Heart left ventricle (tissue), 16 donors: ENCODE measurements at places on chromosomes 12 and 14. TPM values are rescaled to one million over a fixed set of nuclear protein-coding genes. Genes with fewer than 3 reads are reported as not detected.

The HOXC12 gene
- total RNA-seq: not detected

GRCh38 chr12:24297516-24297915 lies 348.0 kb upstream of the SOX5 start:
- no peak overlapping the region for H3K4me3 ChIP-seq
- H3K4me1 ChIP-seq: no peaks in the 10 kb centered on the region
- no peak for DNase-seq
- no peaks in the 10 kb centered on the region for H3K27me3 ChIP-seq
- no peak overlapping the region for H3K27ac ChIP-seq

DNA sequence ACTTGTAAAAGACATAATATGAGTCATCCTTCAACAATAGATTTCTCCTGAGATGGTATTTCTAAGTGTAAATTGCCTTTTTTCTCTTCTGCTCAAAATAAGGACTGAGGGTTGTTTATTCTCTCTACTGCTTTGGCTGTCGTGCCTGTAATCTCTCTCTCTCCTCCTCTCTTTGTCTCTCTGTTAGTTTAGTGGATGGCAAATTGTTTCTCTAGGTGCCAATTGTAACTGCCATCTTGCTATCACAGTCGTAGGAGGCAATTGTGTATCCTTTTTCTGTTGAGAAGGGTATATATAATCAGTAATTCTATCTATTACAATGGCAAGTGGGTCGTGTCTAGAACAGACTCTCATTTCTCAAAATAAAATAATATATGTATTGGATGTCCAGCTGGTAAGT lies 545.0 kb upstream of the FBXO33 start:
- no peaks in the 10 kb centered on the region for H3K27me3 ChIP-seq
- no peak overlapping the region for H3K4me3 ChIP-seq
- DNase-seq: no peak
- no peaks in the 10 kb centered on the region for H3K4me1 ChIP-seq
- H3K27ac ChIP-seq: no peak overlapping the region

The PRR4 gene
- total RNA-seq: 1.1 TPM

DNA sequence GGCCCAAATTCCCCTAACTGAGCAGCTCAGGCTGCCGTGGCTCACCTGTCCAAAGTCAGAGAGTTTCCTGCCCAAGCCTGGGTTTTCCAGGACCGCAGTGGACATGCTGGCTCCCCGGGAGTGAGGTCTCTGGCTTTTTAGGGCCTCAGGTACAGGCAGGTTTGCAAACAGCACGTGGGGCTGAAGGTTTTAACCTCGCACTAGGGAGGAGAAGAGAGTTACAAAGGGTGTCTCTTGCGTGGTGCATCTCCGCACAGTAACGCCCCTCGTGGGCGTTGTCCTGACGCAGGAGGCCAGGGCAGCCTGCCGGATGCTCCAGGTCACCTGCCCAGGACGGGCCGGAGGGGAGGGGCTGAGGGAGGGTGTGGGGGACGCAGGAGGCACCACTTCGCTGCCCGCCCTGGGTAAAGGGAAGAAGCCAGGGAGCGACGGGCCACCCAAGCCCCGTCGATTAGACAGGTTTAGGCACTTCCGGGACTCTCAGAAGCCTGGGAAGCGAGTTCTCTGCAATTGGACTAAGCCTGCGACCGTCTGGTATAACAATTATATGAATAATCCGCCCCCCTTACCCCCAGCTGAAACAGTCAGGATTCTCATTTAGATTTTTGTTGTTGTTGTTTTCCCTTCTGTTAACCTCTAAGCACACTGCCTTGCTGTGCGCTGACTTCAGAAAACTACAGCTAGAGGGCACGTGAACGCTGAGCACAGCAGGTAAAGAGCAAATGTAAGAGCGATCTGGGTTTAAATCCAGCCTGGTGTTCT lies at the start of gene PAH:
Gene PAH (minus strand): TSS at position 219 of the 762 bp plus-strand sequence. CDS start 114 bp downstream, at position 105.
- no peak for DNase-seq
- no peak within 1 kb of the TSS for H3K4me3 ChIP-seq
- no peaks in the 10 kb centered on the region for H3K4me1 ChIP-seq
- no peaks in the 10 kb centered on the region for H3K36me3 ChIP-seq
- peaks cover 3% of the 10 kb centered on the region for H3K27me3 ChIP-seq

- peaks cover 25% of the 10 kb centered on the region for H3K36me3 ChIP-seq
- no peak for DNase-seq
- H3K27ac ChIP-seq: peak overlapping the region; percentile 71
Observed at GRCh38 chr12:54352891-54353874, 11.1 kb downstream of the GPR84 start.

The PLCZ1 gene
- 0.61 TPM for total RNA-seq

- DNase-seq: peak; percentile 16
- H3K27me3 ChIP-seq: no peaks in the 10 kb centered on the region
- H3K4me3 ChIP-seq: no peak overlapping the region
Observed at GRCh38 chr12:27821259-27821973, 41.4 kb upstream of the MANSC4 start.

- H3K36me3 ChIP-seq: no peaks in the 10 kb centered on the region
- no peaks in the 10 kb centered on the region for H3K4me1 ChIP-seq
- H3K27me3 ChIP-seq: no peaks in the 10 kb centered on the region
- no peak overlapping the region for H3K27ac ChIP-seq
- H3K4me3 ChIP-seq: no peak overlapping the region
Observed at GRCh38 chr12:44519931-44520330, 356.2 kb downstream of the NELL2 start.

GRCh38 chr12:53481939-53482586 lies 17.2 kb downstream of the MAP3K12 start:
- H3K27ac ChIP-seq: no peak overlapping the region
- no peak for DNase-seq
- no peaks in the 10 kb centered on the region for H3K27me3 ChIP-seq
- peaks cover 91% of the 10 kb centered on the region for H3K36me3 ChIP-seq
- peaks cover 16% of the 10 kb centered on the region for H3K4me1 ChIP-seq

The NPAS3 gene
- total RNA-seq: 2.3 TPM

The ERH gene
- total RNA-seq: 44.3 TPM

The DTX1 gene
- total RNA-seq: 1.2 TPM

DNA sequence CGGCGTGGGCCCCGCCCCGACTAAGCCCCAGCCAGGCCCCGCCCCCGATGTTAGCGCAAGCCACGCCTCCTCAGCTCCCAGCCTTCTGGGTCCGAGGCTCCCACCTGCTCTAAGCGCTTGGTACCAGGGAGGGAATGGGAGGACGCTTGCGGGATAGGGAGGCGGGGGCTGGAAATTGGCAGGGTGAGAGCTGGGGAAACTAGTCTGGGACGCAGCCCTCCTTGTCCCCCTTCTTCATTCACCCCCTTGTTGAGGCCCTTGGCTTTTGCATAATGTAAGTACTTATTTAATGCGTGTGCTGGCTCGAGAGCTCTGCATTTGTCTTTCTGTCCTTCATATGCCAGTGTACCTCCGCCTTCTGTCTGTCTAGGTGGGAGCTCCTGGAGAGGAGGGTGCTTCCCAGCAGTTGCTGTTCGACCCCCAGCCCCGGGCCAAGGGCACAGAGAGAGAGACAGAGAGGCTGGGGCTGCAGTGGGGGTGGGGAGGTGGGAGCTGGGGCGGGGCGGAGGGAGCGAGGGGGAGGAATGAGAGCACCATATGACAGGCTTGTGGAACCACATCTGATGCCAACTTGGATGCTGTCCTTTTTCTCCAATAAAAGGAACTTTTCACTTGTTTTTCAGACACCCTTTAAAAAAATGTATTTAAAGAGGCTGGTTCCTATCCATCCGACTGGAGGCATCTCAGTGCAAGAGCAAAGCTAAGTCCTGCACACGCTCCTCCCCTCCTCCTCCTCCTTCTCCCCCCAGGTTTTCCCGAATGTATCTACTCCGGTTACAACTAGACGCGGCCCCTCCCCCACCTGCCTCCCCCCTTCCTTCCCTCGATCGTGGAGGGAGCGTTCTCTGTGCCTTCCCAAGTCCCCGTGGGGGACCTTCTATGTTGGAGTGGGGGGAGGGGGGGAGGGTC lies 25.6 kb upstream of the MAP1LC3B2 start:
- no peaks in the 10 kb centered on the region for H3K36me3 ChIP-seq
- H3K27ac ChIP-seq: no peak overlapping the region
- H3K4me3 ChIP-seq: peak overlapping the region; percentile 52
- peaks cover 18% of the 10 kb centered on the region for H3K4me1 ChIP-seq

DNA sequence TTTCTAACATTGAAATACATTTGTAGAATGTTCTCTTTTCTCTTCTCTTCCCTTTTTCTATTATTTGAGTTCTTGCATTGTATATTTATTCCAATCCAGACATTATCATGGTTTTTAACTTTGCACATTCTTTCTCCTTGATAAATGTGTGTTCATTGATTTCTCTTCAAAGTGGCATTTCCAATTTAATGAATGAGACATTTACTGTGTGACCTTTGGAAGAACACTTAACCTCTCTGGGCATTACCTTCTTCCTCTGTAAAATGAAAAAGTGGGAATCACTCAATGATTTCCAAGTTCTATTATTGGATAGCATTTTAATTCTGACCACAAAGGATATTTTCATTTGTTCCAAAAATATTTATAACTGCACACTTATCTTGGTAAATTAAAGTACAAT lies 1095.8 kb downstream of the GALC start:
- H3K4me1 ChIP-seq: no peaks in the 10 kb centered on the region
- no peak overlapping the region for H3K4me3 ChIP-seq
- no peaks in the 10 kb centered on the region for H3K27me3 ChIP-seq
- DNase-seq: no peak
- no peaks in the 10 kb centered on the region for H3K36me3 ChIP-seq
- no peak overlapping the region for H3K27ac ChIP-seq

DNA sequence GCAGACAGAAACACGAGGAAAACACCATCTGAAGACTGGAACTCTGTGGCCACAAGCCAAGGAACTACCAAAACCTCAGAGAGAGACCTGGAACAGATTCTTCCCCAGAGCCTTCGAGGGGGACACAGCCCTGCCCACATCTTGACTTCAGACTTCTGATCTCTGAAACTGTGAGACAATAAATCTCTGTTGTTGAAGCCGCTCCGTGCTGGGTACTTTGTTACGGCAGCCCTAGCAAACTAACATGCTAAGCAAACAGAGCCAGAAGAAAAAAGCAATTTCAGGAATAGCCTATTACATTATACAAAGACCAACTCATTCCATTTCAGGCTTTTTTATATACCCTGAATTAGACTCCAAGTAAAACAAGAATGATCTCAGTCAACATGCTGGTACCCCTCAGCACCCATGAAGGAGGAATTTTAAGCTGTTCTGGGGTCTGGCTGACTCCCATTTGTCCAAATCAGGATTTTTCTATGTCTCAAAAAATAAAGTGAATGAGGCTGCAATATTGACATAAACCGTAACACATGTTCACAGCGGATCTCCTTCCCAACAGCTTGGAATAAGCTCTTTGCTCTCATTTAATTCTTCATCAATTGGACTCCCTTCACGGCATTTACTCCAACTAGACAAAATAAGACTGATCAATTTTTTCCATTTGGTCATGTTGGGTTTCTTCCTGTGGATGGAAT lies 190.1 kb downstream of the FOXN3 start:
- no peak overlapping the region for H3K27ac ChIP-seq
- H3K4me3 ChIP-seq: no peak overlapping the region
- peaks cover 21% of the 10 kb centered on the region for H3K4me1 ChIP-seq
- DNase-seq: no peak

The MMP17 gene
- total RNA-seq: 1.6 TPM

DNA sequence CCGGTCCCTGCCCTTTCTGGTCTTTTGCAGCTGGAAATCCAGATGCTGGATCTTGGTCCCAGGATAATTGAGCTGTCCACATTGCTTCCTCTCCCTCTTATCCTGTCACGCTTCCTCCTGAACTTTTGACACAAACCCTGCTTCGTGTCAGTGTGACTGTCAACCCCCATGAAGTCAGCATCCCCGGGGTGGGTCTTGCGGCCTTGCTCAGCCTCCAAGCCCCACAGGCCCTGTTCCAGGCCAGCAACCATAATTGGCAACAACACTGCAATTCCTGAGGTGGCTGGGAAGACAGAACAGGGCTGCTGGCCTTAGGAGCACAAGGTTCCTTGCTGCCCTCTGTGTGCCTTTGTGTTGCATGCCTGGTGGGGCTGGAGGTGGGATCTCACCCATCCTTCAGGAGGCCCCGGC lies 74.9 kb downstream of the NTF3 start:
- no peaks in the 10 kb centered on the region for H3K36me3 ChIP-seq
- no peak overlapping the region for H3K27ac ChIP-seq
- peaks cover 7% of the 10 kb centered on the region for H3K4me1 ChIP-seq

- H3K4me1 ChIP-seq: peaks cover 13% of the 10 kb centered on the region
- H3K27ac ChIP-seq: peak overlapping the region; percentile 31
- H3K27me3 ChIP-seq: no peaks in the 10 kb centered on the region
- no peaks in the 10 kb centered on the region for H3K36me3 ChIP-seq
Observed at GRCh38 chr12:19945559-19946435, 422.5 kb upstream of the PDE3A start.

- H3K4me3 ChIP-seq: no peak overlapping the region
- H3K27ac ChIP-seq: no peak overlapping the region
- no peaks in the 10 kb centered on the region for H3K27me3 ChIP-seq
- no peak for DNase-seq
- H3K4me1 ChIP-seq: no peaks in the 10 kb centered on the region
- no peaks in the 10 kb centered on the region for H3K36me3 ChIP-seq
Observed at GRCh38 chr12:101107032-101107763, 102.8 kb downstream of the SLC5A8 start.

- no peaks in the 10 kb centered on the region for H3K36me3 ChIP-seq
- H3K4me3 ChIP-seq: no peak overlapping the region
- no peaks in the 10 kb centered on the region for H3K4me1 ChIP-seq
- H3K27ac ChIP-seq: no peak overlapping the region
- H3K27me3 ChIP-seq: no peaks in the 10 kb centered on the region
- DNase-seq: no peak
Observed at GRCh38 chr12:31019976-31020375, 53.7 kb upstream of the DDX11 start.

DNA sequence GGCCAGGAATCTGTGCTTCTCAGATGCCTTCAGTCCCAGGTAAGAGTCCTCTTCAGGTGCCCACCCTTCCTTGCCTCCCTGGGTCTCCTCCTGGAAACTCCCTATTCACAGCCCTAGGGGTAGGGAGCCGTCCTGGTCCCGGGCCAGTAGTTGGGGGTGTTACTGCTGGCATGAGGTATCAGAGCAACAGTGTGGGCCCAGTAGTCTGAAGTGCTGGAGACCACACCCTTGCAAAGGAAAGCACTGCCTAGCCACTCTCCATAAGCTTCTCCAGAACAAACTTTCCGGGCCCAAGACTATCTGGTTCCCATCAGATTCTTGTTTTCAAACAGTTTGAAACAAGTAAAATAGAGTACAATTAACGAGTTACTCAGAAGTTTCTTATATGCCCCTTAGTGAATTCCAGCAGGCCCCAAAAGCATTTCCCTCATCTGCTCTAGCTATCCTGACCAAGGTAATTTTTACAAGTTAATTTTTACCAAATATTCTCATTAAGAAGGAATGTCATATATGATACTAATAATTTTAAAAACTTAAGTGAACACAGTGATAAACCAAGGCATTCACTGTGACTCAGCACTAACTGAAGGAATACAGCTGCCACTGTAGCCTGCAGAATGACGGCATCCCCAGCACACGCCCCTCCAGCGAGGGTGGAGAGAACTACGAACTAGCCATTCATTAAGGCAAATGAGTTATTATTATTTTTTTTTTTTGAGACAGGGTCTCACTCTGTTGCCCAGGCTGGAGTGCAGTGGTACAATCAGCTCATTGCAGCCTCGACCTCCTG lies 49.4 kb downstream of the MOK start:
- H3K27ac ChIP-seq: peak overlapping the region; percentile 57
- peaks cover 3% of the 10 kb centered on the region for H3K4me1 ChIP-seq
- H3K27me3 ChIP-seq: no peaks in the 10 kb centered on the region
- peaks cover 4% of the 10 kb centered on the region for H3K36me3 ChIP-seq
- no peak overlapping the region for H3K4me3 ChIP-seq

- no peak overlapping the region for H3K4me3 ChIP-seq
- no peaks in the 10 kb centered on the region for H3K36me3 ChIP-seq
- H3K27me3 ChIP-seq: no peaks in the 10 kb centered on the region
- H3K27ac ChIP-seq: no peak overlapping the region
- H3K4me1 ChIP-seq: peaks cover 14% of the 10 kb centered on the region
- no peak for DNase-seq
Observed at GRCh38 chr14:64573109-64573508, 23.3 kb downstream of the PPP1R36 start.

GRCh38 chr12:58883576-58884334 lies 36.5 kb downstream of the LRIG3 start:
- no peaks in the 10 kb centered on the region for H3K36me3 ChIP-seq
- DNase-seq: no peak
- H3K27me3 ChIP-seq: no peaks in the 10 kb centered on the region
- no peaks in the 10 kb centered on the region for H3K4me1 ChIP-seq
